ENCODE measurements at places on chromosomes 1 and 21. TPM values are rescaled to one million over a fixed set of nuclear protein-coding genes. Genes with fewer than 3 reads are reported as not detected.

GRCh38 chr1:221793439-221794078, 51.7 kb upstream of the DUSP10 start:
- H3K27me3 ChIP-seq, result no peaks in the 10 kb centered on the region
- no peak overlapping the region for H3K27ac ChIP-seq

Gene SPATA21
- not detected for total RNA-seq

- H3K27ac ChIP-seq, result peak overlapping the region; percentile 86
- H3K4me1 ChIP-seq, result peaks cover 77% of the 10 kb centered on the region
- DNase-seq, result peak; percentile 70
- peaks cover 34% of the 10 kb centered on the region for H3K36me3 ChIP-seq
Measured at GRCh38 chr1:227753999-227754711, 18.9 kb downstream of the SNAP47 start.

DNA sequence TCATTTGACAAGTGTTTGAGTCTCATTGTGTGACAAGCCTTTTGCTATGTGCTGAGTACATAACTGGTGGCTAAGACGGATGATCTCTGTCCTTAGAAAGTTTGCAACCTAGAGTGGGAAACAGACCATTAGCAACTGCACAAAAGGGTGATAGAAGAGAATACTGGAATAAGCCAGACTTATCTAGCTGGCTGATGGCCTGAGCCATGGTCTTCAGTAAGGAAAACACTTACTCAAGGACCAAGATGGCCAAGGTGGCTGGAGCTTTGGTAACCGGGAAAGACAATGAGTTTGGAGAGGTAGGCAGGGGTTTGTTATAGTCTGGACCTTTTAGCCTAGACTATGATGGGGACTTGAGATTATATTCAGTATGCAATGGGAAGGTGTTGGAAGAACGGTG, 1.6 kb upstream of the TAF12 start:
- no peaks in the 10 kb centered on the region for H3K36me3 ChIP-seq
- H3K4me1 ChIP-seq, result peaks cover 6% of the 10 kb centered on the region
- H3K27me3 ChIP-seq, result no peaks in the 10 kb centered on the region
- DNase-seq, result no peak

Gene CALML6
- total RNA-seq, result 0.58 TPM

Gene SLC9C2
- total RNA-seq, result not detected
